ENCODE measurements at places on chromosomes 2 and 18. TPM values are rescaled to one million over a fixed set of nuclear protein-coding genes. Genes with fewer than 3 reads are reported as not detected.

Gene CCBE1
- total RNA-seq, result 54.9 TPM

Gene DSC2
- total RNA-seq, result not detected

Gene SPRED2
- 8.6 TPM for total RNA-seq

Gene KCTD1
- total RNA-seq, result 9.9 TPM

Gene IL18R1
- total RNA-seq, result 0.06 TPM

Gene CYBRD1
- total RNA-seq, result 120 TPM

Gene RAX
- not detected for total RNA-seq

Gene CYS1
- 0.13 TPM for total RNA-seq

Gene GCG
- total RNA-seq, result 0.17 TPM

Gene COBLL1
- total RNA-seq, result 4.0 TPM

Gene ABCG8
- not detected for total RNA-seq

Gene TEX44
- total RNA-seq, result not detected

Gene NPAS2
- 12.4 TPM for total RNA-seq

Gene VWA3B
- not detected for total RNA-seq

Gene CYRIA
- 3.5 TPM for total RNA-seq

Gene FARSB
- 43.8 TPM for total RNA-seq

Gene VAPA
- 246 TPM for total RNA-seq

Gene HOXD12
- not detected for total RNA-seq
